Lower lobe of right lung (tissue), 2 donors: ENCODE measurements at places on chromosomes 11 and 22. TPM values are rescaled to one million over a fixed set of nuclear protein-coding genes. Genes with fewer than 3 reads are reported as not detected.
A peak's percentile ranks its signal among the peaks of the same experiment; 100 is the strongest.

DNA sequence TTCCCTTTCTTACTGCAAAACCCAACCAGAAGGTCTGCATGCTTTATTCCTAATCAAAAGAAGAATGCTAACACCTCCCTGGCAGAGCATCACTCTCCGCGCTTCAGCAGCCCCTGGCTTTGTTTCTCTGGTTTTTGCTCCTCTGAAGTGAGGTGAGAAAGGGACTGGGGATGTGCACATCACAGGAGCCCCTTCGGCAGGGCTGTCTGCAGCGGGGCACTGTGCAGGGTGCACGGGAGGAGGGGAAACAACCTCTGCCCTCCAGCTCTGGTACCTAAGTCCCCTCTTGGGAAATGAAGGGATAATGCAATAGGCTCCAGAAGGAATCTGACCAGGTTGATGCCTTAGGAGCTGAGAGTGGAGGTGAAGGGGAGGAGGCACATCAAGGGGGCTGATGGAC is 312.7 kb downstream of the NTM start:
- H3K36me3 ChIP-seq, result no peaks in the 10 kb centered on the region
- no peak overlapping the region for H3K4me3 ChIP-seq
- no peaks in the 10 kb centered on the region for H3K4me1 ChIP-seq
- no peak overlapping the region for H3K27ac ChIP-seq

CDC45 gene
- 1.4 TPM for total RNA-seq

DNA sequence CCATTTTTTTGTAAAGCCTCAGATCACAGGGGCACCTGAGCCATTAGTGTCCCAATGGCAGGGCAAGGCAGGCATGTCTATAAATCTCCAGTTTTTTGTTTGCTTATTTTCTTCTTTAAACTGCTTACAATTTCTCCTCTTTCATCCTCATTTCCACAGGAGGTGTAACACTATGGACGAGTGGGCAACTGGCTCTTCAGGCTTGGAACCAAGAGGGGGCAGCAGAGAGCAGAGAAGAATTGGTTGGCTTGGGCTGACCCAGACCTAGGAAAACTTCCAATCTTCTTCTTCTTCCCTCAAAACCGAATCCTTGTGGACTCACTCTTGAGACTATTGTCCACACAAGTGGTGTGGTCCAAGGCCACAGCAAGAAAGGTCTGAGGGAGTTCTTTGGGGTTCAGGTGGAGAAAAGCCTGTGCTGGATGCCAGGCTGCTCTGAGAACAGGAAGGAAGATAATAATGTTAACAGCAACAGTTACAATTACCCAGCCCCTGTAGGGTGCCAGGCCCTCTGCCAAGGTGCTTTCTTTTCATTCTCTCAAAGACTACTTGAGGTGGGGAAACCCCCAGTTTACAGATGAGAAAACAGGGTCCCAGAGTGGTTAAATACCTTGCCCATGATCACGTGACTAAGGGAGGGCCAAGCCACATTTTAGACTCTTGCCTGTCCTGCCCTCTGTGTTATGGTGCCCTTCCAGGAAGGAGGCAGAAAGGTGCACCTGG is 70.7 kb upstream of the E2F8 start:
- no peaks in the 10 kb centered on the region for H3K27me3 ChIP-seq
- H3K36me3 ChIP-seq, result no peaks in the 10 kb centered on the region
- peaks cover 6% of the 10 kb centered on the region for H3K4me1 ChIP-seq
- DNase-seq, result no peak
- H3K4me3 ChIP-seq, result no peak overlapping the region
- H3K27ac ChIP-seq, result no peak overlapping the region

APLNR gene
- total RNA-seq, result 4.1 TPM

- H3K27me3 ChIP-seq, result no peaks in the 10 kb centered on the region
- no peaks in the 10 kb centered on the region for H3K4me1 ChIP-seq
- no peaks in the 10 kb centered on the region for H3K36me3 ChIP-seq
These were observed at the start of gene OR5F1 for GRCh38 chr11:55994525-55994924. OR5F1 (minus strand) TSS chr11:55994625; CDS start chr11:55994625, 0 bp downstream.

CCDC157 gene
- 5.2 TPM for total RNA-seq

GPHA2 gene
- not detected for total RNA-seq

GRCh38 chr22:49007013-49007653 is 820.5 kb downstream of the BRD1 start:
- peaks cover 12% of the 10 kb centered on the region for H3K27me3 ChIP-seq
- no peaks in the 10 kb centered on the region for H3K36me3 ChIP-seq
- DNase-seq, result no peak
- H3K4me3 ChIP-seq, result no peak overlapping the region

FOLR3 gene
- total RNA-seq, result 53.1 TPM

GRCh38 chr22:19174106-19175025 is 4.2 kb downstream of the SLC25A1 start:
- no peak overlapping the region for H3K4me3 ChIP-seq
- peaks cover 61% of the 10 kb centered on the region for H3K4me1 ChIP-seq
- DNase-seq, result no peak
- H3K36me3 ChIP-seq, result peaks cover 13% of the 10 kb centered on the region
- H3K27ac ChIP-seq, result no peak overlapping the region
- peaks cover 9% of the 10 kb centered on the region for H3K27me3 ChIP-seq

GRCh38 chr11:71446942-71447688 is 1.1 kb downstream of the DHCR7 start:
- peaks cover 23% of the 10 kb centered on the region for H3K36me3 ChIP-seq
- peak overlapping the region; percentile 79 for H3K27ac ChIP-seq
- DNase-seq, result no peak
- H3K4me3 ChIP-seq, result peak overlapping the region; percentile 93
- H3K27me3 ChIP-seq, result no peaks in the 10 kb centered on the region
- H3K4me1 ChIP-seq, result peaks cover 31% of the 10 kb centered on the region

EHF gene
- total RNA-seq, result 60.5 TPM

- no peaks in the 10 kb centered on the region for H3K27me3 ChIP-seq
- H3K4me3 ChIP-seq, result no peak overlapping the region
- DNase-seq, result no peak
- peaks cover 6% of the 10 kb centered on the region for H3K36me3 ChIP-seq
These were observed 47.2 kb downstream of the GALNT18 start for GRCh38 chr11:11574373-11575287.

- H3K4me3 ChIP-seq, result no peak overlapping the region
- no peak overlapping the region for H3K27ac ChIP-seq
- no peaks in the 10 kb centered on the region for H3K36me3 ChIP-seq
These were observed 4.6 kb downstream of the CECR2 start for GRCh38 chr22:17373855-17374254.

DNA sequence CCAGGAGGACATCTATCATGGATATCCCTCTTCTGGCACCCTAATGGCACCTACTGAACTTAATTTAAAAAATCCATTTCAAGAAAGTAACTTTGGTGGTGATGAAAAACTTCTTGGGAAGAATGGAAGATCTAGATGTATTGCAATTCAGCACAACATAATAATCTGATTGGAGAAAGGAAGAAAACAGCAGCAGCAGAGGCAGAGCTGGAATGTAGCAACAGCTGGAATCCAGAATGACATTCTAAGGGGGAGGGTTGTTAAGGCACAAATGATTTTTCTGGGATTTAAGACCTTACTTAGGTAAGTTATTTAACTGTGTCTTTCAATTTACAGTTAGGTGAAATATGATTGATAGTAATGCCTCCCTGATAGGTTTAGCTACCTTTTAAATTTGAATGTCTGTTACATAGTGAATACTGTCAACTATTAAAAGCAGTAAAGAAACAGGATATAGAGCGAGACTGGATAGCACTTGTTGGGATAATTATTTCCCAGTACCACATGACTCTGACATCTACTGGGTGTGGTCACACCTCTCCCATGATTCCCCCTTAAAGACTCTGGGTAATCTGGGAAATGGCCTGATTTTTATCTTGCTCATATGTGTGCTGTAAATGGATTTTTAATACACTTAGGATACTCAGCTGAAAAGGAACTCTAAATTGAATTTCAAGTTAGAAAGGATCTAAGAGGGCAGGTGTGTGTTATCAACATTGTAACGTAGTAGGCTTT is 11.7 kb downstream of the CAPRIN1 start:
- DNase-seq, result no peak
- peaks cover 62% of the 10 kb centered on the region for H3K4me1 ChIP-seq
- peaks cover 10% of the 10 kb centered on the region for H3K36me3 ChIP-seq
- no peak overlapping the region for H3K4me3 ChIP-seq
- no peaks in the 10 kb centered on the region for H3K27me3 ChIP-seq
- H3K27ac ChIP-seq, result no peak overlapping the region

DNA sequence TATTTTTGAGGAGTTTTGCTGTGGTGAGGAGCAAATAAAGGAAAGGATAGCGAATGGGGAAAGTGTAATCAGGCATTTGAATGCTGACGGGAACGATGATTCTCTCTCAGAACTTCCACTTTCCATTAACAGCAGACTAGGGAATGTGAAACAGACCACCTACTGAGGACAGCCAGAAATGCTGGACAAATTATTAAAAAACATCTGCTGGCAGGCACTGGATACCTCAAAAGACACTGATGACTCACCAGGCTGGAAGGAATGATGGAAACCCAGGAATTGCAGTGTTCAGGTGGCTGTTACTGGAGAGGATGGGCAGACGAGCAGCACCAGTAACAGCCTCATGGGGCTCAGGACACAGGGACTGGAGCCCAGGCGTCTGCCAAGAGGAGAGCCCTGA is 33.4 kb downstream of the PLA2G6 start:
- peaks cover 17% of the 10 kb centered on the region for H3K4me1 ChIP-seq
- no peaks in the 10 kb centered on the region for H3K36me3 ChIP-seq
- H3K4me3 ChIP-seq, result no peak overlapping the region
- DNase-seq, result no peak
- no peaks in the 10 kb centered on the region for H3K27me3 ChIP-seq
- no peak overlapping the region for H3K27ac ChIP-seq

OR8G5 gene
- total RNA-seq, result 0.35 TPM

GRCh38 chr11:62556875-62557631 is 10.4 kb upstream of the AHNAK start:
- DNase-seq, result no peak
- H3K4me1 ChIP-seq, result peaks cover 81% of the 10 kb centered on the region
- peaks cover 28% of the 10 kb centered on the region for H3K36me3 ChIP-seq
- peak overlapping the region; percentile 93 for H3K27ac ChIP-seq
- no peaks in the 10 kb centered on the region for H3K27me3 ChIP-seq
- peak overlapping the region; percentile 37 for H3K4me3 ChIP-seq

DNA sequence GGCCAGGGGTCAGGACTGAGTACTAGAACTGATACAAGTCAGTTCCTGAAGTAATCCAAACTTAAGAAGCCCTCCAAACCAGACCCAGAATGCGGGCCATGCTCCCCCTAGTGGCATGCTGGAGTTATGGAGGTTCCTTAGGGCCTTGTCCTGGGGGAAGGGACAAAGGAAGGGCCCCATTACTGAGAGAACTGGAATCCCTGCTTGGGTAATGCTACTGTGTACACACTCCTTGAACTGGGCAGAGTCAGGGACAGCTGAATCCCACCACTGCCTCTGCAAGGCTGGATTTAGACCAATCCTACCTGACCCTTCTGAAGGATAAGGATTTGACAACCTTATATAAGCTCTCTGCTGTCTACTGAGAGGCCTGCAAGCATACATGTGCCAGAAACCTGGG is 97.3 kb upstream of the AKIP1 start:
- H3K36me3 ChIP-seq, result no peaks in the 10 kb centered on the region
- H3K4me3 ChIP-seq, result no peak overlapping the region
- H3K4me1 ChIP-seq, result peaks cover 54% of the 10 kb centered on the region
- no peaks in the 10 kb centered on the region for H3K27me3 ChIP-seq
- peak; percentile 77 for DNase-seq
- peak overlapping the region; percentile 70 for H3K27ac ChIP-seq

DNA sequence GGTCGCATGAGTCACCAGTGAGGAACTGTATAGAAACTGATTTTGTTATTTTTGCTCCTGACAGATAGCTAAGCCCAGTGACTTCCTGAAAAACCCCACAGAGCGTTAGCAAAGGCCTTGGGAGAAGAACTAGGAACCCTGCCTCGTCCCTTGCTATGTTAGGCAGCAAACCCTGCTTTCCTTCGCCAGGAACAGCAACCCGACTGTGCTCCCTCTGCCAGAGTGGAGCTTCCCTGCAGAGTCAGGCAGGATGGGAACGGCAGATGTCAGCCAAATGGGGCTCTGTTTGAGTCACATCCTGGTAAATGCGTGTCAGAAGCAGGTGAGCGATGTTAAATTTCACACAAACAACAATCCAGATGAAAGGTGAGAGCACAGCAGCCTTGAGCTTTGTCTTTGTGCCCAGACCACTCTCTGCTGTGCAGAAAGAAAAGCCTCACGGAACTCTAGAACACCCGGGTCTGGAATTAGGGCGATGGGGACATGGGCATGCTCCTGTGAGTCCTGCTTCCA is 186.6 kb downstream of the ADAMTS15 start:
- H3K36me3 ChIP-seq, result no peaks in the 10 kb centered on the region
- no peak for DNase-seq
- H3K27ac ChIP-seq, result peak overlapping the region; percentile 31
- no peaks in the 10 kb centered on the region for H3K27me3 ChIP-seq
- no peak overlapping the region for H3K4me3 ChIP-seq

OR51B2 gene
- total RNA-seq, result not detected

MS4A1 gene
- total RNA-seq, result 0.65 TPM

- H3K27me3 ChIP-seq, result no peaks in the 10 kb centered on the region
- peak overlapping the region; percentile 34 for H3K4me3 ChIP-seq
- peak overlapping the region; percentile 87 for H3K27ac ChIP-seq
These were observed 1.4 kb downstream of the TNNI2 start for GRCh38 chr11:1839924-1840779.

SLC43A3 gene
- 102 TPM for total RNA-seq

APOL4 gene
- total RNA-seq, result 29.0 TPM

- peaks cover 25% of the 10 kb centered on the region for H3K4me1 ChIP-seq
- peaks cover 82% of the 10 kb centered on the region for H3K27me3 ChIP-seq
- DNase-seq, result peak; percentile 87
These were observed 3.6 kb downstream of the SEPTIN5 start for GRCh38 chr22:19717691-19718455.

DNA sequence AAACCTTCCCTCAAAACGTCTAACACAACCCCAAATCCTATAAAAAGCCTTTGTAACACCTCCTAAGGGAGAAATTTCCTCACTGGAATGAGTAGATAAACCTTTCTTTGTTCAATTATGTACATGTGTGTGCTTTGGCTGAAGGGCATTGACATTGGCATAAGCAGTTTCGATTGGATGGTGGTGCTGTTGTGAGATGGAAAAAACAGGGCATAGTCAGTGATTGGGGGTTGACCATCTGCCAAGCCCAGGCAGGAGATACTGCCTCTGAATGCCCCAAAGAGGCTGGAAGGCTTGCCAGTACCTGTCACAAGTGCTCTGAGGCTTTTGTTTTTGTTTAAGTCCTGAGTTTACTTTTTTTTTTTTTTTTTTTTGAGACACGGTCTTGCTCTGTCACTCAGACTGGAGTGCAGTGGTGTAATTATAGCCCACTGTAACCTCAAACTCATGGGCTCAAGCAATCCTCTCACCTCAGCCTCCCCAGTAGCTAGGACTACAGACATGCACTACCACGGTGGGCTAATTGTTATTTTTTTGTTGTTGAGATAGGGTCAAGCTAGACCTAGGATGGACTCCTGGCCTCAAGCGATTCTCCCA is 1.2 kb upstream of the CCDC117 start:
- H3K4me3 ChIP-seq, result no peak overlapping the region
- H3K4me1 ChIP-seq, result peaks cover 20% of the 10 kb centered on the region
- no peaks in the 10 kb centered on the region for H3K27me3 ChIP-seq
- no peak for DNase-seq
- H3K36me3 ChIP-seq, result peaks cover 20% of the 10 kb centered on the region
- no peak overlapping the region for H3K27ac ChIP-seq

SLC43A1 gene
- total RNA-seq, result 13.2 TPM

- peaks cover 11% of the 10 kb centered on the region for H3K4me1 ChIP-seq
- H3K36me3 ChIP-seq, result no peaks in the 10 kb centered on the region
- peak; percentile 46 for DNase-seq
These were observed 12.7 kb upstream of the SNX32 start for GRCh38 chr11:65821107-65821506.
